ENCODE measurements at places on chromosomes 16 and 17.

GRCh38 chr16:6913566-6913965, 419.1 kb upstream of the RBFOX1 start:
- no peak for DNase-seq

GRCh38 chr17:2197271-2197670, 106.3 kb downstream of the SMG6 start:
- DNase-seq, result no peak

- no peak for DNase-seq
Measured at GRCh38 chr17:76433693-76434092, 19.3 kb downstream of the UBE2O start.

DNA sequence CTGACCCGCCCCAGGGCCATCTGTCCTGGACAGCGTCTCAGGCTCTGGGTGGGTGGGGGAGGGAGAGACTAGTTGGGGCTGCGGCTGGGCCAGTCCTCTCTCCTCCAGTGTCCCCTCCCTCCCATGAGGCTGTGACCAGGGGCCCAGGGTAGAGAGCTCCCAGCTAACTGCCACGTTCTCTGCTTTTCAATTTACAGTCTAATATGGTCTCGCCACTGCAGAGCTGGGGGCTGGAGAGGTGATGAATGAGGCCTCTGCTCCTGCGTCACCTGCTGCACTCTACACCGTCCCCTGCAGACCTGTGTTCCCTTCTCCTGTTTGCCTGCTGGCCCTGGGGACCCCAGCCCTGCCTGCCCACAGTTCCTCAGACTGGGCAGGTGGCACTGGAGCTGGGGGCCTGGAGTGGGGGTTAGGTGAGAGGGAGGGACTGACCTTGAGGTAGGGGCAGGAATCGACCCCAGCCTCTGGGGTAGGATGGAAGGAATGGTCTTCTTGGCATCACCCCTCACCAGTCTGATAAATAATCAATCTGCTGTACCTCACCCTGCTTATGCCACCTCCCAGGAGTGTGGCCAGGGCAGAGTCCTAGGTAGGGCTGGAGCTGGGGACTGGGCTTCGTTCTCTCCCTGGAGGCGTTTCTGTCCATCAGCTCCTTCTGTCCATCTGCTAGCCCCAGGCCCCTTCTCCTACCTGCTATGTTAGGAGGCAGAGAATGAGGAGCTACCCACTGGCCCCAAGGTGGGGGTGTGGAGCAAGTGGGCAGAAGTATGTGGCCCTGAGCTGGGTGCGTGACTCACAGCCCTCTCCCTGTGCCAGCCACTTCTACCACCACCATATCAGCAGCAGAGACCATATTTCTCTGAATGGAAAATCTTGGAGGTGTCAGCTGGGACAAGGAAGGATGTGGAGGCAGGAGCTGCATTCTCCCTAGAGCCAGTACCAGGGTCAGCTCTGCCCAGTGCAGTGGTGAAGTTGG, 12.9 kb downstream of the SEZ6 start:
- no peak for DNase-seq

- DNase-seq, result no peak
Measured at GRCh38 chr16:10978871-10979446, 34.6 kb downstream of the CLEC16A start.

GRCh38 chr17:74309902-74310301, 16.1 kb upstream of the KIF19 start:
- no peak for DNase-seq

GRCh38 chr16:7755347-7755882, 422.8 kb downstream of the RBFOX1 start:
- no peak for DNase-seq

GRCh38 chr16:75048530-75048929, 49.7 kb downstream of the ZNRF1 start:
- no peak for DNase-seq

DNA sequence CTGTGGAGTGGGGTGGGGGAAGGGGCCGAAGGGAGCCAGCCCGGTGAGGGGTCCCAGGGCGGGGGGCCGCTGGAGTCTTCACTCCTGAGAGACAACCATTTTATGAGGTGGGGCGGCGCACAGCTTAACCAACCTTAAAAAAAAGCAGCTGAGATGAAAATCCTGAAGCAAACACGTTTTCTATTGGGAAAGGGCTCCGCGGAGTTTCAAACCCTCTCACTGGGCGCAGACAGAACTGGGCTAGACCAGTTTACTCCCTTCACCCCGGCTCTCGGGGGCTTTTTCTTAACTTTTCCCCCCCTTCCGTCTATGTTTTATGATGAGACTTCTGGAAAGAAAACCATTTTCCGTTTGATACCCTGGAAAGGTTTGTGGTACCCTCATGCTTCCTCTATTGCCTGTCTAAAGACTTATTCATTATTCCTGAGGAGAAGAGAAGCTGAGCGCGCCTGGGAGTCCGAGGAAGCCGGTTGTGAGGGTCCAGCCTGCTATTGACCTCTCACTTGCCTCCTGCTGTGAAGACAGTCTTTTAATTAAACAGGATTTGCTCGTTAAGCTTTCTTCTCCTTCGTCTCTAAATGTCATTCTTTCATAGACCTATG, 482 bp upstream of the SSH2 start:
- no peak for DNase-seq

- no peak for DNase-seq
Measured at GRCh38 chr16:10168258-10168657, 14.0 kb downstream of the GRIN2A start.

- DNase-seq, result peak; percentile 28
Measured at GRCh38 chr16:9135797-9136196, 44.4 kb downstream of the HAPSTR1 start.

DNA sequence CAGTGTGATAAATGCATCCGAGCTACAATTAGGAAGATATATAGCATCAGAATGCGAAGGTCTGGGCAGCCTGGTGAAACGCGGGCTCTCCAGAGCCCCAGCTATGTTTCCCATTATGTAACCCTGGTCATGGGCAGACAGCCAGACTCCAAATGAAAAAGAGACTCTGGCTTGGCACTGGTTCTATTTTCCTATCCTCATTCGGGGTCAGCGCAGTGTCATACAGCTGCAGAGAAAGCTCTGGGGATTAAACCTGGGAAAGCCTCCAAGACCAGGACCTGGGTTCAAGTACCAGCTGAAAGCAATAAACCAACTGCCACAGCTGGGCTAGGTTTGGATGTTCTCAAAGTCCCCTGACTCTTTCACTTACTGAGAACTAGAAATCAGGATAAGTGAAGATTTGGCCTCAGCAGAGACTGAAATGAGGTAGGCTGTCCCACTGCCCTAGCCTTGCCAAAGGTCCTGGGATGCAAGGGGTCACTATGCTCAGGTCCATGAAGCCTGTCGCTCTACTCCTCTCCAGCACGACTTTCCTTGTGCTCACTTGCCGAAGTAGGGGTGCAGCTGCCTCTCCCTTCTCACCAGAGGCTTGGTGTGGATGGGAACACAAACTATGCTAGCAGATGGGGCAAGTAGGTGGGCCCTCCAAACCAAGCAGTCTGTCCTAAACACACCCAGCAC, 123.8 kb downstream of the SMG6 start:
- DNase-seq, result no peak

DNA sequence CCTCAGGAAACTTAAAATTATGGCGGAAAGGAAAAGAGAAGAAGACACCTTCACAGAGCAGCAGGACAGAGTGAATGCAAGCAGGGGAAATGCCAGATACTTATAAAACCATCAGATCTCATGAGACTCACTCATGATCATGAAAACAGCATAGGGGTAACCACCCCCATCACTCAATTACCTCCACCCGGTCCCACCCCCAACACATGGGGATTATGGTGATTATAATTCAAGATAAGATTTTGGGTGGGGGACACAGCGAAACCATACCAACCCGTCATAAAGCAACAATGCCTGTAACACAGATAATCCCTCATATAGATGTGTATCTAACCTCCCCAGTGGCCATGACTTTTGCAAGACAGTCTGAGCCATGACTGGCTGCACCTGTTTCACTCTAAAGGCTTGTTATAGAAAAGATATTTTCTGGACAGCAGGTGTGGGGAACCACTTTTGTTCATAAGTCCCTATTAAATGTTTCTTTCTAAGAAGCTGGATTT, 7.0 kb upstream of the GSDMA start:
- no peak for DNase-seq

- peak; percentile 72 for DNase-seq
Measured at GRCh38 chr16:85416228-85417109, 196.7 kb upstream of the GSE1 start.

DNA sequence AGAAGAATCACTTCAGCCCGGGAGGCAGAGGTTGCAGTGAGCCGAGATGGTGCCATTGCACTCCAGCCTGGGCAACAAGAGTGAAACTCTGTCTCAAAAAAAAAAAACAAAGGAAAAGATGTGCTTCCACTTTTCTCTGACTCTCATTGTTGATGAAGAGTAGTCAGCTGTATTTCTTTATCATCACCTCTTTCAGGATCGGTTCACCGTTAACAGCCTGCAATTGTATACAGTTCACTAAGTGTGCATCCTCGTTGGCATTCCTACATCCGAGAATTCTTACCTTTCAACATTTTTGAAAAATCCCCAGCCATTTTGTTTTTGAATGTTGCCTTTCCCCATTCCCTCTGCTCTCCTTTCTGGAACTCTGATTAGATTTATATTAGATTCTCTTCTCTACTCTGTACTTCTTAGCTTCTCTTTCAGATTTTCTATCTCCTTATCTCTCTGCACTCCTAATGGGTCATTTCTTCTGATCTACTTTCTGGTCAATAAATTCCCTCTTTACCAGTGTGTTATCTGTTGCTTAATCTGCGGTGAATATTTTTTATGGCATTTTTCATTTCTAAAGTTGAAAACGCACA, 26.9 kb upstream of the ZC3H18 start:
- no peak for DNase-seq

DNA sequence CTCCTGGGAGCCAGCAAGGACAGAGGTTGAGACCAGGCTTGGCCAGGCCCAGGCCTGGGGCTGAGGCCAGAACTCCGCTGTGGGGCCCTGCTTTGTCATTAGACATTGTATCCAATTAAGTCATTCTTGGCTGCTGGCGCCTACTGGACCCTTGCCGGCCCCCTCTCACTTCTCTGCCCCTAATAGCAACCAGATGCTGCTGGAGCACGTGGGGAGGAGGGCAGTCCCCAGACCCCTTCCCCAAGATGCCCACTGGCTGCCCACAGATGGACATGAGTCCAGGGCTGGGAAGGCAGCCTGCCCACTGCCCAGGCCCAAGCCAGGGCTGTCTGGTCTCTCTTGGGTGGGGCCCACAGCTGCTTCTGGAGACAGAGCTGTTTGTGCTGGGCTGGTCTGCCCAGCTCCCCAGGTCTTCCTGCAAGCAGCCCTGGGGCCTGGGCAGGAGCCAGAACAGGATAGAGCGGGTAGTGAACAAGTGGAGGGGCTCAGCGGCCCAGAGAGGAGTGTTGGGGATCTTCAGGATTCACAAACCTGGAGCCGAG, 7.8 kb downstream of the PLXDC1 start:
- no peak for DNase-seq

- DNase-seq, result no peak
Measured at GRCh38 chr17:48954300-48954755, 9.7 kb upstream of the SNF8 start.

DNA sequence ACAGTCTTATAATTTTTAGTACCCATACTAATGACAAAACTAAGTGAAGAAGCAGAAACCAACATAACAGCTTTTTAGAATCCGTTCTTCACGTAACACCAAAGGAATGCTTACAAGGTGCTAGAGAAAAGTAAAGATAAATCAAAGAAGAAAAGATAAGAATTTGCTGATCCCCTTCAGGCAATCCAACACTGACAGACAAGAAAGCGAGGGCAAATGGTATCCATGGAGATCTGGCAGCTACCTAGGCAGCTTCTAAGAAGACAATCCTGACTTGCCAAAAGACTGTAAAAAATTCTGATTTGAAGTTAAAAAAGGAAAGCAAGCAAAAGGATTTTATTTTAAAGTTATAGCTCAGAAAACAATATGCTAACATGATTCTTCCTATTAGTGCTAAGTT, 14.6 kb downstream of the BBS2 start:
- DNase-seq, result no peak

GRCh38 chr17:12007466-12007865, 10.2 kb upstream of the ZNF18 start:
- no peak for DNase-seq

GRCh38 chr17:40290629-40291280, 3.1 kb downstream of the CDC6 start:
- DNase-seq, result peak; percentile 48

DNA sequence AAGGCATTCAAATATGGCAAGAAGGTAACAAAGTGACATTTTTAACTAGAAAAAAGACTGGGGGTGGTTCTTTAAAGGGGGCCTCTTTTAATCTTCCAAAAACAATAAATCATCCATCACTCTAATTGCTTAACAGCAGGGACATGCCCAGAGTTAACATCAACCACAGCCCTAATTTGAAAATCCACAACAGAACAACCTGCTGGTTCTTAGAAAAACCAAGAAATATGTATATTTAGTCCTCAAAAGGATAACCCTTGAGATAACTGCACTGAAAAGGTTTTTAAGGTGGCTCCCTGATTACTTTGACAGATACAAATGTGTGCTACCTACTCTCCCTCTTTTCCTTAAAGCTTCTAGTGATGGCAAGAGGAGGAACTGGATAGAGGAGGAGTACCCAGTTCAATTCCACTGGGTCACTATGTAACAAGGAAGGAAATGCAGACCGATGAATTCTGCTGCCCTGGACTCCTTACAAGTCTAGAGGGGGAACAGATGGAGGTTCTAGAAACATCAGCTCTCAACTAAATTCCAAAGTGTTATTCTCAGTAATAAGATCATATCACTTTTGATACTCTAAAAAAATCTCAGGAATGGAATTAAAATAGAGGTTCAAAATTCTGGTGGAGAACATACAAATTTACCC, 54.3 kb downstream of the N4BP1 start:
- DNase-seq, result no peak

Measured in activated CD4-positive, alpha-beta memory T cell treated with anti-CD3 and anti-CD28 coated beads, Interleukin-2, amount 10 ng/mL, durations not matched to agents 7 days and 5 days (primary cell).